OCI-LY7 (cell line): ENCODE measurements at places on chromosomes 1 and 21. TPM values are rescaled to one million over a fixed set of nuclear protein-coding genes. Genes with fewer than 3 reads are reported as not detected.

GRCh38 chr1:227815468-227816409, at the start of gene PRSS38:
PRSS38 (plus strand) TSS chr1:227815675; CDS start chr1:227815717, 42 bp downstream.
- DNase-seq, result no peak

GRCh38 chr1:67458663-67459062, 28.5 kb upstream of the SERBP1 start:
- no peak for DNase-seq

DNA sequence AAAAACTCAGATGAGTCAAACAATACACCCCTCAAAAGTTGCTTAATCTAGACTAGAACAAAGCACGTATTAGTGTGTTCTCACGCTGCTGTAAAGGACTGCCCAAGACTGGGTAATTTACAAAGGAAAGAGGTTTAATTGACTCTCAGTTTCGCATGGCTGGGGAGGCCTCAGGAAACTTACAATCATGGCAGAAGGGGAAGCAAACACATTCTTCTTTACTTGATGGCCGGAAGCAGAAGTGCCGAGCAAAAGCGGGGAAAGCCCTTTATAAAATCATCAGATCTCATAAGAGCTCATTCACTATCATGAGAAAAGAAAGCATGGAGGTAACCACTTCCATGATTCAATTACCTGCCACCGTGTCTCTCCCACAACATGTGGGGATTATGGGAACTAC, 10.1 kb downstream of the JAM2 start:
- DNase-seq, result no peak

GRCh38 chr21:25639551-25640201, 618 bp downstream of the JAM2 start:
- peak; percentile 56 for DNase-seq

GRCh38 chr1:94768036-94768435, 52.1 kb upstream of the SLC44A3 start:
- no peak for DNase-seq

DNA sequence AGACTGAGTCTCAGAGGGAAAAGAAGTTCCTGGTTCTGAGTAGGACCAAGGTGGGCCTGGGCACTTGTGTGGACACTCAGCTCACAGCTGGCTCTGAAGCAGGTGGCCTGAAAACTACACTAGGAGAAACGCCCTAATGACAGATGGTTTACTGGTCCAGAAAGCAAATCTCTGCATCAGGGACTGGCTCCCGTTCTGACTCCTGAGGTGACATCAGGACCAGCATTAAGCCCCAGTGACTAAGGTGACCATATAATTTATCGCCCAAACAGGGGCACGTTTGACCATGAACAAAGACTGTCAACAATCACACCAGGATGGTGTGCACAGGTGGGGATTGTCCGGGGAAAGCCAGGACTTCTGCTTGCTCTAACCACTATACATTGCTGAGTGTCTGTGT, 12.2 kb upstream of the CD34 start:
- no peak for DNase-seq

Gene WNT9A
- total RNA-seq, result not detected in 2 replicates

Gene FAM177B
- total RNA-seq, result not detected in 2 replicates

Gene KRTAP22-2
- total RNA-seq, result not detected in 2 replicates

Gene NHLH1
- total RNA-seq, result 0.65 and 0.68 TPM in 2 replicates
